ENCODE measurements at places on chromosomes 11 and 22.

DNA sequence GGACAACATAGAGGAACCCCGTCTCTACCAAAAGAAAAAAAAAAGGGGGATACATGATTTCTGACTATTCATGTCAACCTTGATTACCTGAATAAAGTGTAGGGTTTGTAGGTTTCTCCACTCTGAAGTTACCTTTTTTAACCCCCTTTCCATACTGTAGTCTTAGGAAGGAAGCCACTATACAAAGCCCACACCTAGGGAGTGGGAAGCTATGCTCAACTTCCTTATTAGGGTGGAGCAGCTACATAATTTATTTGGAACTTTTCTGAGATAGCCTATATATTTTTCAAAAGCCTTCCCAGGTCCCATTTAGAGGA, 582 bp upstream of the ATP6V1E1 start:
- no peak for DNase-seq

GRCh38 chr22:40426594-40427333, 56.4 kb downstream of the SGSM3 start:
- no peak for DNase-seq

GRCh38 chr11:109940816-109941215, 152.4 kb upstream of the ZC3H12C start:
- no peak for DNase-seq

DNA sequence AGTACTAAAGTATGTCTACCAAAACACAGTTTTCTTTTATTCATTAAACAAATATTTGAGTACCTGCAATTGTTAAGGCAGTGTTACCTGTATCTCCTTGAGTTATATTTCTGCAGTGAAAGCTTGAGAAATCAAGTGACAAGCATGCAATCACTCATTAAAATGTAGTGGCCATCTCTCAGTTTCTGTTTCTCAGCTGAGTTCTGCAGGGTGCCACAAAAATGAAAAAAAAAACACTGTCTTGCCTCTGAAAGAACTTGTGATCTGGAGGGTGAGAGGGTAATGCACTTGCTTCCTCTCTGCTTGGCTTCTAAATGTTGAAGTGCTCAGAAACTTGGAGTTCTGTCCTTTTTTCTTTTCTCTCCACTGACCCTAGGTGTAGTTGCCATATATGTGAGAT, 6.8 kb downstream of the QSER1 start:
- DNase-seq = no peak

GRCh38 chr22:49010901-49011300, 816.8 kb downstream of the BRD1 start:
- no peak for DNase-seq

- DNase-seq = no peak
Observed at GRCh38 chr11:61295596-61295926, 445 bp upstream of the VWCE start.

- DNase-seq = no peak
Observed at GRCh38 chr22:38694940-38695339, 5.8 kb downstream of the JOSD1 start.

DNA sequence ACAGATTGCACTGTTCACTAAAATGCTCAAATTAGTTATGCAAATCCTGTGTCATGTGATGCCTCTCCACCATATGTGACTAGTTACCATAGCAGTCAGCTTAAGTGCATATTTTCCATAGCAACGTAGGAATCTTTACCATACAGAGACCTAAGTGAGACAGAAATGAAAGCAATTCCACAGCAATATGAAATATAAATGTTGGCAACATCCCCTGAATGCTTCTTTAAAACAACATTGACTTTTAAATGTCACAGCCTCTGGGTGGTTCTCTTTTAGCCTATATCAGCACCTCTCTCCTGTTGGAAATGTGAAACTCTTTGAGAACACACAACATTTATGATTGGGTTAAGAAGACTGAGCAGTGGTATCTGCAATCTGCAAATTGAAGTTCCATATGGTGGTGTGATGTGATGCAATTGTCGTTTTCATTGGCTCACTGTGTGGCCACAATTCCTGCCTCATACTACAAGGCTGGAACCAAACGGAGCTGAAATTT, 814.6 kb downstream of the DLG2 start:
- no peak for DNase-seq

- no peak for DNase-seq
Observed at GRCh38 chr11:10453261-10453660, 1.8 kb upstream of the AMPD3 start.

DNA sequence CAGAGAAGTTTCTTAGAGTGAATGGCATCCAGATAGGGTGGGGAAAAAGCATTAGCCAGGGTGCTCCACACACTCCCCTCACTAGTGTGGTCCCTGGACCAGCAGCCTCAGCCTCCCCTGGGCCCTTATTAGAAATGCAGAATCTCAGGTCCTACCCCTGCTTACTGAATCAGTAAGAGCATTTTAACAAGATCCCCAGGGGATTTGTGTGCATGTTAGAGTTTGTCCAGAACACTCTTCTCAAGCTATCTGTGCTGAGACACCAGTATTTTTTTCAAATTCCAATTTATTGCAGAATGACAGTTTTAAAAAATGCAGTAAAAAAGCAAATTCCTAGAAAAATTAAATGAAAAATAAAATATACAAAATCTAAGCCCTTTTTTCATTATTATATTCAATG, 123.1 kb downstream of the MIAT start:
- DNase-seq = no peak
